ENCODE measurements at places on chromosomes 1 and 21.

DNA sequence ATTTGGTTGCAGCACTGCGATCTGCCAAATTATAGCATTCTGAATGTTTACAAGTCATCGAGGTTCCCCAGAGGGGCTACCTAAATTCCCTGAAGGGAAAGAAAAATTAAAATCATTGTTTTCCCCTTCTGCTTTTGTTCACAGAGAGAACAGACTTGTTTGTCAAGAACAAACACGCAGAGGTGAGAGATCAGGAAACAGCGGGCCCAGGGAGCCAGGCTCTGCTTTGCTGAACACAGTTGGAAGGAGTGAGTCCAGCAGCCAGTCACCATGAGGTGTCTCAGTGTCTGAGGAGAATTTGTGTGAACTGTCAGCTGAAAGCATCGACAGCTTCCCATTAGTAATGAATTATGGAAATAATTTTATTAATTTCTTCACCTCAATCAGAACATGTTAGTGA is 52.5 kb downstream of the RWDD3 start:
- no peak for DNase-seq

- no peak for DNase-seq
Measured at GRCh38 chr1:64516803-64517568, 47.1 kb downstream of the CACHD1 start.

DNA sequence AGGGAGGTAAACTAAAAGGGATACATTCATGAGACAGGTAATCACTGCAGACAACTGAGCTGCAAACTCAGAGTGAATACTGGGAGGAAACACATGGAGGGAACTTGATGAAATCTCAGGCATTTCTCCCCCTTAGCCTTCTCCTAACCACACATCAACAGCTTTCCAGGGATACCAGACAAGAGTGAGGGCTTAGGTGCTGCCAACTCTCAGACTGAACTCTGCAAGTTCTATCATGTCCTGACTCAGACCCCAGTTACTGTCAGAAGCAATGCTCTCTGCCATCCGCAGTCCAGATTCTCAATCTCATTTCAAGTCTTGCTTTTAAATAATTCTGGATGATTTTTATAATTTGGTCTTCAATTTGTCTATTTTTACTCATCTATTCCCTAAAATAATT is 267.3 kb downstream of the LTN1 start:
- no peak for DNase-seq

GRCh38 chr1:236800623-236801022 is 5.5 kb downstream of the MTR start:
- no peak for DNase-seq

DNA sequence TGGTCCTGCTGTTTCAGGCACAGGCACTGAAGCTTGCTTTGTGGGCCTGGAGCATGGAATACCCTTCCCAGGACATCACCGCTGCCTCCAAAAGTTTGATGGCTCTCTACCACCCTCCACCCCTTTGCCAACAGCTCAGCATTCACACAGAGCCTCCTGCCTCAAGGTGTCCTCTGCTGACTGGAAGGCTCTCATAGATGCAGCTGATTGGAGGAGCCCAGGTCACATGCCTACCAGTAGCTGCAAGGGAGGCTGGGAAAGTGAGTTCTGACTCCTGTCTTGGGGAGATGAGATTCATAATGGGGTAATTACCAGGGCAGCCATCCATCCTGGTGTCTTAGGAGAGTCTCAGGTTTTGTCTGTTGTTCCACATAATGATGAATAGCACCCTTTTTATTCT is 124.8 kb upstream of the GRIK3 start:
- DNase-seq, result no peak

DNA sequence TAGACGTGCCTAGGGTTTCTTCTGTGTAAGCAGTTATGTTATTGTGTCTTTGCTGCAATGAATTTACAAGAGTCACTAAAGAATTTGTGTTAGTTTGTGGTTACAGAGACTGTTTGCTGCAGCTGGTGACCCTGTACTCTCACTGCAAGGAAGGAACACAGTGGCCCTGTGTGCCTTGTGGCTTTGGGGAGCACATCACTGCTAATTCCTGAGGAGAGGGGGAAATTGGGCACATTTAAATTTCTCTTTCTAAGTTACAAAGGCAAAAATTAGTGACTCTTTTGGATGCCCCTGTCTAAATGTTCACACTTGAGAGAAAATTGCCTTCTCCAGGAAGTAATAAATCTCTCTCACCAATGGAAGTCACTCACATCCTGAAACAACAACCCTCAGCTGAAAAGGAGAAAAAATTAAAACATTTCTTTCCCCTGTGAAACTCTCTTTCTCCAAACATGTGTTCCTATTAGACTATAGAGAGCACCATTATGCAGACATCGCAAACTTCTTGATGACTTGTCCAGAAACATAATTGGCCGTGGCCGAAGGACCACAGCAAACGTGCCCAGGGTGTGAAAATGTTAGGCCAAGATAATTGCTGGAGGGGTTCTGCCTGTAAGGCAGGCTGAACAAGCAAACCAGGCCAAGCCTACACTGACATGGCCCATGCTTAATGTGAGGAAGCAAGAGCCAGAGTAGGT is 32.3 kb upstream of the SPAG17 start:
- no peak for DNase-seq

GRCh38 chr1:79629414-79629813 is 622.9 kb upstream of the ADGRL4 start:
- no peak for DNase-seq

GRCh38 chr1:53681977-53682685 is 56.8 kb downstream of the GLIS1 start:
- DNase-seq, result no peak

GRCh38 chr1:100607628-100608240 is 69.8 kb downstream of the GPR88 start:
- no peak for DNase-seq

- DNase-seq, result no peak
Measured at GRCh38 chr1:205071028-205071409, 13.2 kb downstream of the TMEM81 start.

GRCh38 chr1:68969441-68969840 is 472.6 kb upstream of the DEPDC1 start:
- no peak for DNase-seq

DNA sequence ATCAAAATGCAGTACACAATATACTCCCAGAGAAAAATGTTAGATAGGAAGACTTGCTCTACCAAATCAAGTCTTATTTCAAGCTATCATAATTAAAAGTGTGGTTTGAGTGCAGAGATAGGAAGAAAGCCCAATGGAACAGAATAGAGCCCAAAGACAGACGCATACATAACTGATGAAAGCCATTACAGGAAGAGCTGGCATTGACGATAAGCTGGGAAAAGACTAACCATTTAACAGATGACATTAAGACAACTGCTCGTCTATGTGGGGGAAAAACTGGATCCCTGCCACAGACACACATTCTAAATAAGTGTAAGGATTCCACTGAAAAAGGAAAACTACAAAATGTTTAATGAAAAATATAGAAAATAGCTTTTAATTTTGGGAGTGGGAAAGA is 85.5 kb downstream of the NGF start:
- DNase-seq, result no peak

- DNase-seq, result no peak
Measured at GRCh38 chr1:157412308-157412707, 140.0 kb downstream of the FCRL5 start.

- no peak for DNase-seq
Measured at GRCh38 chr21:42541174-42541573, 27.5 kb downstream of the SLC37A1 start.

DNA sequence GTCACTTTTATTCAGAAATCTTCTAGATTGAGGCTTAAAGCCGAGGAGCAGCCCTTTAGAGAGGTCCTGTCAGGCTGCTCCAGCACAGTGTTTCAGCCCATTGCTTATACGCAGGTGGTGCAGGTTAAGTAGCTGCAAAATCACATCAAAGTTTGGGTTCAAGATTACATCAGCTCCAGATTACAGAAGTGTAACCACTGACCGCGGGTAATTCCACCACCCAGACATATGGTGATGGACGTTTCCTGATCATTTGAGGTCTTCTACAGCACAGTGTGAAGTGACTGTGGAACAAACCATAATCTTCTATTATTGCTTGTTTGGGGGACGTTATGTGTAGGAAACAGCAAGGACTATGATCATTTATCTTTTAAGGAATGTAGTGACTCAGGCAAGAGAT is 11.8 kb downstream of the C1orf115 start:
- peak; percentile 52 for DNase-seq

GRCh38 chr21:39314143-39315027 is 953 bp upstream of the BRWD1 start:
- DNase-seq, result no peak

- DNase-seq, result no peak
Measured at GRCh38 chr1:10857687-10858086, 61.2 kb upstream of the CASZ1 start.

DNA sequence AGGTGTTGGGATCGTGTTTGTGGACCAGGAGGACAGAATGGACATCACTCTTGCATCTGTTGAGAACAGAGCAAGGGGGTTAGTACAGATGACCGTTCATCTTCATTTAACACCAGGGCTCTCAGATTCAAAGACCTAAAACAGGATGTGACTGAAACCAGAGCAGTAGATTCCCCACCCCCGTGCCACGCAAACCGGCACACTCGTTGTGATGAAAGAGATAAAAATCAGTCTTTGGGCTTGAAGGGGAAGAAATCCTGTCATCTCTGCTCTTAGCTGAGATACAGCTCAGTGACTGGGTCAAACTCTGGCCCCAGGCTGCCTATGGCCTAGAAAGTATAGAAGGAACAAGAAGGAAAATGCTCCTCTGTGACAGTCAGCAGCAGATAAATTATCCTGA is 146.2 kb upstream of the KRTAP19-8 start:
- DNase-seq, result no peak

DNA sequence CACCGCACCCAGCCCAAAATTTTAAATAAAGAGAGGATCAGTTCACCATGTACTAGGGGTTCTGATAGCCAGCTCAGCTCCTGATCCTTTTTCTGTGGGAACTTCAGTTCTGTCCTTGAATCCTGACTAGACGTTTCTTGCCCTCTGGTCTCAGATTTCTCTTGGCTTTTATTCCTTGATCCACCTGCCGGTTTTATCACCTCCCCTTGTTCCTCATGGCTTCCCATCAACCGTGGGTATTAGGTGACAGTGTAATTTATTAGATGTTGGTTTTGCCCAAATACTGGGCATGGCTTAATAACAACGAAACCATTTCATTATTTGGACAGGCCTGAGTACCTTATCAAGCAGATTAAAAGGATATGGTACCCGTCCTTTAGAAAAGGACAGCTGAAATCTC is 22.5 kb downstream of the SLC45A1 start:
- no peak for DNase-seq

- DNase-seq, result no peak
Measured at GRCh38 chr1:96901783-96902363, 180.3 kb downstream of the PTBP2 start.

GRCh38 chr1:228944935-228945371 is 209.7 kb downstream of the RHOU start:
- DNase-seq, result no peak

DNA sequence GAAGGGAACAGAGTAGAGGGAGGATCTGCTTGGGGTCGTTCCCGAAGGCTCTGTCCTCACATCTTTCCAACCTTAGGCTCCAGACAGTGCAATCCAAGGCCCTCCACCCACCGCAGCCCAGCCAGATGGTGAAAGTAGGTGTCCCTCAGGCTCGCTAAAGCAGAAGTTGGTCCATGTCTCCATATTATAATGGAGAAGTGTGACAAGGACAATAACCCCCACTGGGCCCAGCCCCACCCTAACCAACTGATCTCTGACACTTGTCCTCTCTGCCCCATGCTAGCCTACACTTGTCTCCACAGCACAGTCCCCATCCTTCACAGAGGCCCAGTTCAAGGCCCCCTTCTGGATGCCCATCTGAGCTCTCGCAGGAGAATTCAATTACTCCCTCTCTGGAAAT is 48.7 kb downstream of the DMAP1 start:
- DNase-seq, result no peak

GRCh38 chr1:7783178-7783711 is 846 bp upstream of the PER3 start:
- peak; percentile 66 for DNase-seq

DNA sequence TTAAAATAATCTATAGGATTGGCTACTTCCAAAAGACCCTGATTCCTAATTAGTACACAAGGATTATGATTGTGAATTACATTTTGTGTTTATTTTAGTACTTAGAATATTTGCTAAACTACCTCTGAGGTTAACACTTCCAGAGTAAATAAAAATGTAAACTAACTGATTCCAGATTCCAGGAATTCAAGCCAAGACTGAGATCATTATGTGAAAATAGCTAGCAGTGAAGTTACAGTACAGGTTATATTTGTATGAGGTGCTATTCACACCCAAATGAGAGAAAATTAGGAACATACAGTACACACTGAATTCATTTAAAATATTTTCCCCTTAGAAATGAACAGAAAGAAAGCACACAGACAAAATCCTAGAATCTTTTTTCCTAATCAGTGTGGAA is 28.8 kb downstream of the TTLL7 start:
- no peak for DNase-seq

- DNase-seq, result peak; percentile 85
Measured at GRCh38 chr1:212432661-212433576, at the start of gene NENF. TSS of gene NENF (plus strand) at chr1:212432920. CDS start at chr1:212432944, 24 bp downstream.

DNA sequence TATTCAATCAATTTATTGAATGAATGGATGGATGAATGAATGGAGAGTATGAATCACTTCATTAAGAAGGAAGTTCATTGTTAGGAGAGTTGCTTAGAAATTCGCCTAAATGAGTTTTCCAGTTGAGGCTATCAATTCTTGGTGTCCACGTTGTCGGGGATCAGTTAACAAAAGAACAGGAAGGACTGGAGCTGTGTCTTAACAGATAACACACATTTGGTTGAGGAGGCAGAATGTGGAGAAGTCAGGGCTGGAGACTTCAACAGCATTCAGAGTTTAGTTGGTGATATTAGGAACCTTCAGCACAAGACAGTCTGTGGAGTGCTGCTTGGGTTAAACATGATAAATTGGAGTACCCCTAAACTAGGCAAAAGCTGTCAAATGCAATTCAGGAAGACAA is 33.7 kb downstream of the ZBTB18 start:
- DNase-seq, result no peak

- DNase-seq, result no peak
Measured at GRCh38 chr1:203726417-203726867, 38.5 kb upstream of the LAX1 start.

DNA sequence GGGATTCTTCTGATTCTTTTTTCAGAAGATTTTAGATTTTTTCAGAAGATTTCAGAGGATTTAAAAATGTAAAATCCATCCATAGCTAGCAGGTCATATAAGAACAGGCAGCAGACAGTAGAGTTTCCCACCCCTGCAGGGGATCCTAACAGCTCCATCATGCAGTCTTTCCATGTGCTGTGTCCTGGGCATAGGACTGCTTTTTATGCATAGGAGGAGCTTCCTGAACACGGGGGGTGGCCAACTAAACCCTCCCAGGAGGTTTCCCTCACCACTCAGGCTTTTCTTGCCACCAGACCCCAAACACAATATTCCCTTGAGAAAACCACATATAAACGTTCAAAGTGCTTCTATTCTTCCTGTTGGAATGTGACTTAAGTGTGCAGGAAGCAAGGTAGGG is 90.1 kb upstream of the TNR start:
- DNase-seq, result no peak

DNA sequence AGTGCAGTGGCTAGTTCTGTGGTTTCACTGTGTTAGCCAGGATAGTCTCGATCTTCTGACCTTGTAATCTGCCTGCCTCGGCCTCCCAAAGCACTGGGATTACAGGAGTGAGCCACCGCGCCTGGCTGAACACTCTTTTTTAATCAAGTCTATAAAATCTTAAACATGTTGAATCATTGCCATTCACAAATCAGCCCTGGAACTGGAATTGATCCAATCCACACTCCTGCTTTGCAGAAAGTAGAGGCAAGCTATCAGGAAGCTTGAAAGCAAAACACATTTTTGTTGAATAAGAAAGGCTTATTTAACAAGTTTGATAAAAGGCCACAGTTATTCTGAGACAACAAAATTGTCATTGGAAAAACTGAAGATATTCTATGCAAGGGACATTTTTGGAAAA is 18.3 kb upstream of the EFHD2 start:
- no peak for DNase-seq

GRCh38 chr21:44773291-44773932 is 28.2 kb downstream of the UBE2G2 start:
- DNase-seq, result no peak
